Stimulated activated CD8-positive, alpha-beta memory T cell treated with anti-CD3 and anti-CD28 coated beads, Interleukin-4, amount 100 ng/mL, for 4 hours (primary cell): ENCODE measurements at places on chromosomes 13 and 19.
A peak's percentile ranks its signal among the peaks of the same experiment; 100 is the strongest.

- DNase-seq = peak; percentile 95
These were observed at the start of gene RCBTB2 for GRCh38 chr13:48532506-48533499. Gene RCBTB2 (minus strand): TSS chr13:48533080. CDS start chr13:48521939, 11,141 bp downstream.

- no peak for DNase-seq
These were observed 565 bp downstream of the KLK10 start for GRCh38 chr19:51018745-51019543.

DNA sequence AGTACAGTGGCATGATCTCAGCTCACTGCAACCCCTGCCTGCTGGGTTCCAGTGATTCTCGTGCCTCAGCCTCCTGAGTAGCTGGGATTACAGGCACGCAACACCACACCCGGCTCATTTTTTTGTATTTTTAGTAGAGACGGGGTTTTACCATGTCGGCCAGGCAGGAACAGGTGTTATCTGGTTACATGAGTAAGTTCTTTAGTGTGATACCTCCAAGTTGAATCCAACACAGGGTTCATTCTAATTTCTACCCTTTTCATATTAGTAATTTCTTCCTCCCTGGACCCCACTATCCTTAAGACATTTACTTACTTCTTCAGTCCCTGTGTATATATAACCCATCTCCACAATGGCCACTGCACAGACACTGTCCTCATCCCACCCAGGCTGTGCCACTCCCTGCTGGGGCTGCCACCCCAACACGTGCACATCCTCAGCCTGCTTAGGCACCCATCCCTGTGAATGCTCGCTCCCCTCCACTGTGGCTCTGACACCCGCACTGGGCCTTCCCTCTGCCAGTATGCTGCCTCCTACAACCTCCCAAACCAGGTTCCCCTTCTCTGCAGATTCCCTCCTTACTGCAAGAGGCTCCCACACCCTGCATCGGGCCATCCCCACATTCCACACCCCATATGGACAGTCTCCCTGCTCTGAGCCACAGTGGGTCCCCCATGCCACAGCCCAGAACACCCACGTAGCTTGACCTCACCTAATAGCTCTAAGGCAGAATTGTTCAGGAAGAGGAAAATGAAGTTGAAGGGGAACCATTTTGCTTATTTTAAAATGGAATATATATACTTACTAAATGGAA is 147.1 kb downstream of the TBC1D4 start:
- DNase-seq = no peak

DNA sequence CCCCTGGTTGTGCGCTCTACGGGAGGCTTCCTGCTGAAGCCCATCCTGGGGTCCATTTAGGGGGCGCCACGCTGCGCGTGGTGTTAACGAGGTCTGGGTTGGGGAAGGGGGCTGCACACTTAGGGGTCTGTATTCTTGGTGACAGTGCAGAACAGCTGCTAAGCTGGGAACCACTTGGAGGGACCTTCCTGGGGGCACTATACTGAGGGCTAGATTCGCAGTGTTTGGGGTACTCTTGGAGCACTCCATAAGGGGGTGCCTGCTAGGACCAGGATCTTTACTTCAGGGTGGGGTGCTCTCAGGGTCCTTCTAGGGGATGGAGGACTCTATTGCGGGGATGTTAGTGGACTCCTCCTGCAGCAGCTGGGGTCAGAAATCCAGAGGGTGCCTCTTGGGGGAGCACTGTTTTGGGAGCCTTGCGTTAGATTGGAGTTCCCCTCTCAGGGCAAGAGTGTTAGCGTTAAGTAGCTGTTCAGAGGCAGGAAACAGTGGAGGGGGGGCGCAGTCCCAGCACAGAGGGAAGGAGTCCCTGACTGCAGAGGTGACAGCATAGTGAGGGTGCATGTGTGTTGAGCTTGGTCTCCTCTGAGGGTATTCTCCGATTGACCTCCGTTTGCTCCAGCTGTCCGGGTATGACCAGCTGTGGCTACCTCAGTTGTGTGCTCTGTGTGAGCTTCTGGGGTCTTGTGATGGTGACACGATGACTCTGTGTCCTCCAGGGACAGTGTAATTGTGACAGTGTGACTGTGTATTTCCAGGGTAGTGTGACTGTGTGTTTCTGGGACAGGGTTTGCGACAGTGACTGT is 1.1 kb downstream of the PDE4A start:
- DNase-seq = no peak

DNA sequence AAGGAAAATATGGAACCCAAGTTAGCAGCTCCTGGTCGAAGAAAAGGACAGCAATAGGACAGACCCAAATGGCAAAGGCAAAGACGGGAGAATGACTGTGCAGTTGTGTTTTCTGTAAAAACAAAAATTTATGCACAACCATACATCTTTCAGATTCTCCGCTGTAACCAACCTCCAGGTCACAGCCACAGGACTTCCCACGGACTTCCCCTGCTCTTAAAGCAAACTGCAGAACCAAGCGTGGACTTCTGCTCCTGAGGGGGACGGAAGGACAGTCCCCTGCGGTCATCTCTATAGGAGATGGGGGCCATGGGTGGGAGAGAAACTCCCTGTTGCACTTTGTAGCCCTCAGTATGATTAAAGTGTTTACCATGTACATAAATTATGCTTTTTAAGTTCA is 2.5 kb downstream of the GRTP1 start:
- DNase-seq = no peak

DNA sequence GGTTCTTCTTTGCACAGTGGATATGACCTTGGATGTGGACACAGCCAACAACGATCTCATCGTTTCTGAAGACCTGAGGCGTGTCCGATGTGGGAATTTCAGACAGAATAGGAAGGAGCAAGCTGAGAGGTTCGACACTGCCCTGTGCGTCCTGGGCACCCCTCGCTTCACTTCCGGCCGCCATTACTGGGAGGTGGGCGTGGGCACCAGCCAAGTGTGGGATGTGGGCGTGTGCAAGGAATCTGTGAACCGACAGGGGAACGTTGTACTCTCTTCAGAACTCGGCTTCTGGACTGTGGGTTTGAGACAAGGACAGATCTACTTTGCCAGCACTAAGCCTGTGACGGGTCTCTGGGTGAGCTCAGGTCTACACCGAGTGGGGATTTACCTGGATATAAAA is 9.4 kb downstream of the RFPL4AL1 start:
- no peak for DNase-seq

GRCh38 chr13:66430728-66431127 is 799.4 kb downstream of the PCDH9 start:
- DNase-seq = no peak

DNA sequence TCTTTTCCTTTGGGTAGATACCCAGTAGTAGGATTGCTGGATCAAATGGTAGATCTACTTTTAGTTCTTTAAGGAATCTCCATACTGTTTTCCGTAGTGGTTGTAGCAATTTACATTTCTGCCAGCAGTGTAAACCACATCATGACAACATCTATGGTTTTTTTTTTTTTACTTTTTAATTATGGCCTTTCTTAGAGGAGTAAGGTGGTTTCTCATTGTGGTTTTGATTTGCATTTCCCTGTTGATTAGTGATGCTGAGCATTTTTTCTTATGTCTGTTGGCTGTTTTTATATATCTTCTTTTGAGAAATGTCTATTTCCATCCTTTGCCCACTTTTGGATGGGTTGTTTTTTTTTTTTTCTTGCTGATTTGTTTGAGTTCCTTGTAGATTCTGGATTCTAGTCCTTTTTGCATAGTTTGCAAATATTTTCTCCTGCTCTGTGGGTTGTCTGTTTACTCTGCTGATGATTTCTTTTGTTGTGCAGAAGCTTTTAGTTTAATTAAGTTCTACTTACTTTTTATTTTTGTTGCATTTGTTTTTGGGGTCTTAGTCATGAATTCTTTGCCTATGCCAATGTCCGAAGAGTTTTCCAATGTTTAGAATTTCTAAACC is 38.8 kb downstream of the TDRD3 start:
- no peak for DNase-seq

DNA sequence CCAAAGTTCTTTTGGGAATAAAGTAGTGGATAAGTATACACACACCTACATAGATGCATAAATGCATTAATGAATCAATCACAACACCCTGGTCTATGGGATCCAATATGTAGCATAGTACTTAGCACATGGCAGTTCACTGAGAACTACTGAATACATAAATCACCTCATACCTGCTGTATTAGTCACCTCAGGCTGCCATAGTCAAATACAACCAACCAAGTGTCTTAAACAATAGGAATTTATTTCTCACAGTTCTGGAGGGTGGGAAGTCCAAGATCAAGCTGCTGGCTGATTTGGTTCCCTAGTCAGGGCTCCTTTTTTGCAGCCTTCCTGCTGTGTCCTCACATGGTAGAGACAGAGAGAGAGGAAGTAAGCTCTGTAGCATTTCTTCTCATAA is 228.2 kb downstream of the NHLRC3 start:
- no peak for DNase-seq

DNA sequence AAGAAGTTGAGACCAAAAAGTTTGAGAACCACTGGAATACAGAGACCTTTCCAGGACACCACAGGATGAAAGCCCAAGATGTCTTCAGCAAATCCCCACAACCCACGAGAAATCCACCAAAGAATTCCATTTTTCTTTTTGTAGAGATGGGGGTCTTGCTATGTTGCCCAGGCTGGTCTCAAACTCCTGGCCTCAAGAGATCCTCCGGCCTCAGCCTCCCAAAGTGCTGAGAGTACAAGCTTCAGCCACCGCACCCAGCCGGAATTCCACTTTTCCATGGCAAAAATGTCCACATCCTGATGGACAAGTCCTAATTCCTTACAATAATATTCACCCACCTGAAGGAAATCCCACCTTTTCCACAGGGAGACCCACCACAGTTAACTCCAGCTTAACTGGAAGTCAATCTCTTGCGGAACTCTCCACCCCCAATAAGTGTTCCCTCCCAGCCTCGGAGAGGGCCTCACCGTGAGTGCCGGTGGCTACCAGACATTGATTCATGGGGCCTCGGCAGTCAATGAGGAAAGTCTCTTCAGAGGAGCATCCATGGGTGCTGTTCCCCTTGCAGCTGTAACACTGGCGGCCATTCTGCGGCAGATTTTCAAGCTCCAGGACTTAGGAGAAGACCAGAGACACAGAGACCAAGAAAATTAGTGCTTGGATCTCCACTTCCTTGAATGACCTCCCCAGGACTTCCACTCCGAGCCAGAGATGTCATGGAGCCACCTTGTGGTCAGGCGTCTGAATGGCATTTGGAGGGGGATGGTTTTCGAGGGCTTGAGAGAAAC is 12.3 kb upstream of the CADM4 start:
- DNase-seq = no peak

DNA sequence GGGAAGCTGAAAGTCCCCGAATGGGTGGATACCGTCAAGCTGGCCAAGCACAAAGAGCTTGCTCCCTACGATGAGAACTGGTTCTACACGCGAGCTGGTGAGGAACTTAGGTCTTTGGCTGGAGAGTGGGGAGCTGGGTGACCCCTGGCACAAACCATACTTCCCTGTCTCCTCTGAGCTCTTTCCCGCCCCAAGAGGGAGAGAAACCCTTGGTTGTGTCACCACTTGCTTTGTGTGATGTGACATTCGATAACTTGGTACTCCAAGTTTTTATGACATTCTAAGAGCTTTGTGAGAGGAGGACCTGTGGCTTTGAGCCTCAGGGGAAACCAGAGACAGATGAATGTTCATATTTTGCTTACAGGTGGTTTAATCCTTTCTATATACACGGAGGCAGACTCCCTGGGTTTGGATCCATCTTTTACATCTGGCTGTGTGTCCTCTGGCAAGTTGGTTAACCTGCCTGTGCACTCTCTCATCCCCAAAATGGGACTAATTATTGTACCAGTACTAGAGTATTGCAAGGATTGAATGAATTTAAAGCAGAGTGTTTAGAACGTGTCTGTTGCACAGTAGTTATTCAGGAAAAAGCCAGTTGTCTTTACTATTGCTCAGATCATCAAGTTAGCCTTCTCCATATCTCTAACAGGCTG is 1.2 kb downstream of the RPS19 start:
- DNase-seq = no peak

GRCh38 chr13:110119935-110120905 is 186.7 kb downstream of the COL4A1 start:
- no peak for DNase-seq

DNA sequence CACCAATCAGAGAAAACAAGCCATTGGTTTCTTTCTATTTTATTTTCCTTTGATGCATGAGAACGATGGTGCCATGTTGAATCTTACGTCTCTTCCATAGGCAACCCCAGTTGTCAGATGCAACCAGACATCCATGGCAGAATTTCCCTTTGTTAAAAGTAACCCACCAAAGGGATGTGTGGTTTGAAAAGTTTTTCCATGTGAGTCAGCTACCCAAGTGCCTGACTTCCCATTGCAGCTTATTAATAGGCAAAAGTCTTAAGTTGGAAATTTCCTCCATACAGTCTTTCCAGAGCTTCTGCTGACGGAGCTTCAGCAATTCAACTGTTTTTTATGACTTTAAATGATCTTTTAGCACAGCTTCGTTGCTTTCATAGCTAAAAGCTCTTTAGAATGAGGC is 73.8 kb upstream of the FAM216B start:
- DNase-seq = no peak

DNA sequence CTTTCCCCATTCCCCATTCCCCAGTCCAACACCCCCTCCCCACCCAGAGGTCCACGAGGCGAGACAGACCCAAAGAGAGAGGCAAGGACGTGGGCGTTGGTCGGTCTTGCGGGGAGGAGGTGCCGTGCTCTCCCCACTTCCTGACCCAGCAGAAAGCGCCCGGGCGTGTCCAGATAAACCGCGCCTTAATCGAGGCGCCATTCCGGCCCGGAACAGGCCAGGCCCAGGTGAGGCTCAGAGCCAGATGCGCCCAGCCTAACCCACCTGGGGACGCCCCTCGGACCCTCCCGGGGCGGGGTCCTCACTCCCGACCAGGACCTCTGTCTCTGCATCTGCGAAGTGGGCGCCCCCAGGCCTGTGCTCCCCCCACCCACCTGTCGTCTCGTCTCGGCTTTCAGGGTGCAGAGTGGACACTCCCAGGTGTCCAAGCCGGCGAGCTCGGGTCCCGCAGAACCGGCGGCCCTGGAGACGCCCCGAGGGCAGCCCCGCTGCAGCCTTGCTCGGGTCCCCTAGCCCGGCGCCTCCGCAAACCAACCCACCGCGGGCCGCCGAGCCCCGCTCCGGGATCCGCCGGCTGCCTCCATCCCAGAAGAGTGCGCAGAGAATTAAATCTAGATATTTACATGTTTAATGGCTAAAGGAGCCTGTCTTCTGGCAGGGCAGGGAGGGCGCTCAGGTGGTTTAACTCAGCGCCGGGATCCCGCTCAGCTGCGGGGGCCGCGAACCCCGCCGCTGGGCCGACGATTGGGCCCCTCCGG is 5.0 kb upstream of the ONECUT3 start:
- DNase-seq = no peak

- DNase-seq = no peak
These were observed 23.2 kb upstream of the GTF3A start for GRCh38 chr13:27401210-27401609.
